ENCODE measurements at places on chromosomes 13 and 19.

DNA sequence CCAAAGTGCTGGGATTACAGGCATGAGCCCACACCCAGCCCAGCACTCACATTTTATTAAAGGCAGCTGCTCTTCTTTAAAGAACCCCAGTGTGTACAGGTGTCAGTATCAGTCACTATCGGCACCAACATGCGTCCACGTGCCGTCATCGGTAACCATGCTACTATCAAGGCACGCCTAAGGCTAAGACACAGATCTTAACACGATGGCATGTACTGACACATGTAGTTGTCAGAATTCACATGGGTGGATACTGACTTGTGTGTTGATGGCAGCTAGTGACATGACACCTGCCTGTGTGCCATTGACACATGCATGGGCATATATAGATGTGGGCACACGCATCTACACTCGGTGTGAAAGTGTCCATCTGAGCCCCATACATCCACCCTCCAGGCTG is 12.2 kb upstream of the HIF3A start:
- no peak for DNase-seq

- DNase-seq = no peak
Measured at GRCh38 chr19:19303411-19303810, 16.9 kb downstream of the SUGP1 start.

DNA sequence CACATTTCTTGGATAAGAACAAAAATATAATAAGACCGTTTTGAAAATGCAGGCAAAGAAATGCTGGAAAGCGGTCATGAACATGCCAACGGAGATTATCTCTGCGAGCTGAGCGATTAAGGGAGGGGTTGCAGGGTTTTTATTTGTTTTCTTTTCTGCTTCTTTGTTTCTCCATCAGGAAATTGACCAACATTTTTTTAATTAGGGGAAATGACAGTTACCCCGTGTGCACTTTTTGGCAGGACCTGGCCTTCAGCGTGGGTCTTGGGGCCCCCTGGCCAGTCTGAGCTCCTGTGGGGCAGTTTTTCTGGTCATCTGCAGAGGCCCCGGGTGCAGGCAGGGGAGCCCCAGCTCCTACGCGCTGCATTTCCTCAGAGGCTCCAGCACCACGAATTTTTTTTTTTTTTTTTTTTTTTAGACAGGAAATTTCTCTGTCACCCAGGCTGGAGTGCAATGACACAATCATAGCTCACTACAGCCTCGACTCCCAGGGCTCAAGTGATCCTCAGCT is 31.3 kb upstream of the HOMER3 start:
- DNase-seq = no peak

GRCh38 chr13:86606264-86606663 is 807.0 kb upstream of the SLITRK6 start:
- DNase-seq = no peak

DNA sequence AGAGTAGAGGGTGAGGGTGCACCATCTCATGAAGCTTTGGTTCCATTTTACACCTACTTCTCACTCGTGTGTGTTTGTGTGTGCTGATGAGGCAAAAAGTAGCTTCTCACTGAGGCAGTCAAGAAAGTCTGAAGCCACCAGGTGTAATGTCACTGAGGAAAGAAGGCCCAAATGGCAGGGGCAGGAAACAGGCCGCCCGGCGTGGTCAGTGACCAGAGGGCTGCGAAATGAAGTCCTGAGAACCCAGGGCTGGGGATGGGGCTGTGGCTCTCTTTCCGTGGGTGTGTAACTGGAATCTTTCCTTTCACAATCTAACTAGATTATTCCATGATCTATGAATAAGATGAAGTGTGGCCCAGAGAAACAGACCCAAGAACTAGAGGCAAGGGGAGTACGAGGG is 25.5 kb upstream of the TFDP1 start:
- no peak for DNase-seq

GRCh38 chr13:22126433-22127021 is 455.7 kb downstream of the FGF9 start:
- no peak for DNase-seq

GRCh38 chr13:36445278-36445677 is 13.0 kb downstream of the CCNA1 start:
- DNase-seq = no peak

GRCh38 chr13:46598820-46599180 is 45.8 kb downstream of the LRCH1 start:
- DNase-seq = no peak

DNA sequence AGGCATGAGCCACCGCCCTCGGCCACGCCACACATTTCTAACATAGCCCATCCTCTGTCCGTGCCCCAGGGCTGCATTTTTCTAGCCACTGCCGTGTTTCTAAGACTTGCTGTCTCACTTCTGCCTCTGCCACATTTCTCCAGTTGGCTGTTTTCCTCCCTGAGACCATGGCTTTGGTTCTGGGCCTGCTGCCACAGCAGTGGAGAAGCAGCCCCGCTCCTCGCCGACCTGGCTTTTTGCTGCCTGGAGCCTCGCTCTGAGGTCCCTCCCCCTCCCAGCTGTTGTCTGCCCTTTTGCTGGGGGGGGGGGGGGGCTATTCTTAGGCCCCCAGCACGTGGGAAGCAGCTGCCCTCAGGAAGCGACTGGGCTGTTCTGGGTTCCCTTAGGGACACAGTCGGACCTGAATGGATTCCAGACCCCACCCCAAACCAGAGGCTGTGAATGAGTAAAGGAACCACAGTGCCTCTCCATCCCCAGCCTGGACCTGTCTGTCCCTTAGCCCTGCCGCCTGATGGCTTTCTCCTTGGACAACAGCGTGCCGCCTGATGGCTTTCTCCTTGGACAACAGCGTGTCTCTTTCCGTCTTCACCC is 3.3 kb downstream of the GYS1 start:
- DNase-seq = no peak

GRCh38 chr13:59776924-59777690 is 386.6 kb downstream of the DIAPH3 start:
- no peak for DNase-seq

GRCh38 chr19:55585658-55586339 is 5.2 kb upstream of the ZNF579 start:
- no peak for DNase-seq

DNA sequence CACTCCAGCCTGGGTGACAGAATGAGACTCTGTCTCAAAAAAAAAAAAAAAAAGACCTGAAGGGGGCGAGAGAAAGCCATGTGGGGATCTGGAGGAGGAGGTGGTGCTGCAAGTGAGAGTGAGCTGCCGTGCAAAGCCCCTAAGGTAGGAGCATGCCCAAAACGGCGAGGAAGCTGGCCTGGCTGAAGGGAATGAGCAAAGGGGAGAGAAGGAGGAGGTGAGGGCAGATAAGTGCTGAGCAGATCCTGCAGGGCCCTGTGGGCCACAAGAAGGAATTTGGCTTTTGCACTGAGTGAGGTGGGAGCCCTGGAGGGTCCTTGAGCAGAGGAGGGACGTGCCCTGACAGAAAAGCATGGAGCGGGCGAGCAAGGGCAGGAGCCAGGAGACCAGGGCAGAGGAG is 19.4 kb upstream of the ADGRE5 start:
- no peak for DNase-seq

- no peak for DNase-seq
Measured at GRCh38 chr19:19849056-19849455, 16.6 kb upstream of the ZNF253 start.

- no peak for DNase-seq
Measured at GRCh38 chr19:39360599-39360998, 18.4 kb downstream of the SAMD4B start.

- DNase-seq = no peak
Measured at GRCh38 chr19:461721-462551, 1.1 kb upstream of the SHC2 start.

DNA sequence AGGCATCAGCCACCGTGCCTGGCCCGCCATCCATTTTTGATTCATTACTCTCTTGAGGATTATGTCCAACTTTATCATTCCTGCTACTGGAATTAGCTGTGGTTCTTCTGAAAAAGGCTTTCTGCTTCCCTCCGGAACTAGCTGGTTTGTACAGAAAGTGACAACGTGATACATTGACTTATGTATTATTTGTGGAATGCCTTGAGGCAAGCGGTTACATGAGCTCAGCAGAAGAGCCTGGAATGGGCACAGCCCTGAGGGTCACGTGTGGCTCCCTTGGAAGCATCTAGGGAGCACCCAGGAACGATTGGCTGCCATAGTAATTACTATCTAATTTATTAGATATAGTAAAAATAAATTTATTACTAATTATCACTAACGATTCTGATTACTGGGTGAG is 14.4 kb upstream of the RETN start:
- DNase-seq = no peak

DNA sequence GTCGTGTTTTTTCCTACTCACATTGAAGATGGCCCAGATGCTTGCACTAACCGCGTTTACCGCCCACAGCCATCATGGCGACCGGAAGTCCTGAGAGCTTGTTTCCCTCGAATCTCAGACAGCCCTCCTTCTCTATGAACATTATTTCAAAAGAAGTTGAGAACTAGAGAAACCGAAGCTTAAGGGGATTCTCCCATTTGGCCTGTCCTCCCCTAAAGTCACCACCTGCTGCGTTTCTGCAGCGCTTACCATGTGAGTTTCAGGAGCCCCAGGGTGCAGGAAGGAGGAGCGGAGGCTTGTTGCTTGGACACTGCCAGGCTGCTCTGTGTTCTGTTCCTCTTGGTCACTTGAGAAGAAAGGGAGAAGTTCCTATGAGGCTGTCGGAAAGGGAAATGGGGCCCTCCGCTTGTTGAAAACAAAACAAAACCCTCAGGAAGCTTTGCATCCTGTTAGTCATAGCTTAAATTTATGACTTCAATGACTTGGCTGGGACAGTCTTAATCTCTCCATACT is 6.2 kb downstream of the CARD8 start:
- peak; percentile 43 for DNase-seq

GRCh38 chr13:70407486-70407885 is 299.2 kb upstream of the KLHL1 start:
- no peak for DNase-seq

- DNase-seq = no peak
Measured at GRCh38 chr19:17441241-17442021, 7.0 kb downstream of the TMEM221 start.

- no peak for DNase-seq
Measured at GRCh38 chr19:12754465-12755196, 3.0 kb downstream of the BEST2 start.

DNA sequence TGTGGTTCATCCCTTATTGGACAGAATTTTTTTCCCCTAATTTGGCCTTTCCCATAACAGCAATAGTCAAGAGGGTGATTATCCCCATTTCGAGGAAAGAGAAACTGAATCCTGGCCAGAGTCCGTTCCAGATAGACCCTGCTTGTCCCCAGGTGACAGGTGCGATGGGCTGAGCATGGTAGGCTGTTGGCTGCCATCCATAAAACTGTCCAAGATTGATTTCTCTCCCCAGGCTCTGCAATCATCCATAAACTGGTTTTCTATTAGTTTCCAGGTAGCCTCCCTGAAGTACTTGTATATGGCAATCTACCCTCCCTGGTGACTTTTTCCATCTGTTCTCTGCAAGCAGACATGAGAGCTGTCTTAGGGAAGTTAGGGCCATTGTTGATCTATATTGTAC is 25.4 kb downstream of the SERP2 start:
- DNase-seq = no peak

DNA sequence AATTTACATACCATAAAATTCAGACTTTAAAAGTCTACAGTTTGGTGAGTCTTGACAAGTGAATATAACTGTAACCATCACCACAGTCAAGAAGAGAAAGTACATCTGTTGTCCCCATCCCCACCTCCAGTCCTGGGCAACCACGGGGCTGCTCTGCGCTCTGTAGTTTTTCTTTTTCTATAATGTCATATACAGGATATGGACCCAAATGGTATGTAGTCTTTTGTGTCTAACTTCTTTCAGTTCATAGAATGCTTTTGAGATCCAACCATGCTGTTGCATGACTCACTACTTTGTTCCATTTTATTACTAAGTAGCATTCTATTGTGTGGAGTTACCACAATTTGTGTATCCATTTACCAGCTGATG is 103.9 kb downstream of the DOCK9 start:
- DNase-seq = no peak

- DNase-seq = no peak
Measured at GRCh38 chr19:51994048-51994644, 7.5 kb upstream of the ZNF350 start.

DNA sequence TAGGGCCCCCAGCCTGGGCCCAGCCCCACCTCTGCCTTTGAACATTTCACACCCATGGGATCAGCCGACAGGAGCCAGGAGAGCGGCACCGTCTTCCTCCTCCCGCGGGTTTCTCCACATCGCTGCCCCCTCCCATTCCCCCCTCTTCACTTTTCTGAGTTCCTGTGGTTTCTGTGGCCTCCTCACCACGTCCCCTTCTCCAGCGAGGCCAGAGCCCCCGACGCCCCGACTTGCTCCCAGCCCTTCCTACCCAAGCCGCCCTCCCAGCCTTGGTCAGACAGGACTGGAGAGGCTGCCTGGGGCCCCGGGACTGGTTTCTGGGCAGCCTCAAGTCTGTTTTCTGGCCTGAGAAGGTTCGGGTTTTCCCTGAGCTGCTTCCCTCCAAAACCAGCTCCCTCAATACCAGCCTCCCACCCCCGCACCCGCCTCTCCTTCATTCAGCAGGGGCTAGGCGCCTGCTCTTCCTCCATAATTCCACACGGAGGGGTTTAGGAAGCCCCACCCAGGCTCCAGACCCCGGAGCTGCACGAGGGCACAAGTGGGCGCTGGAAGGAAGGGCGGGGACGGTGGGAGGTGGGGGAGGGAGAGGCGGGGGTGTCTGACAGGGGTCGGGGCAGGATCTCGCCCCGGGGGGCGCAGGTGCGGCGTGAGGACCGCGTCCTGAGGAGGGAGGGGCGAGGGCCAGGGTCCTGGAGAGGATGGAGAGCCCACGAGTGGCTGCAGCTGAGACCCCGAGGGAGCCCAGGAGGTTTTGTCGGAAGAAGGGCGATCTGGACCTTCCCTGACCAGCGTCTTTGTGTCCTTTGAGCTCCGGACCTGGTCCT is 4.0 kb upstream of the SIGLEC10 start:
- DNase-seq = no peak

- no peak for DNase-seq
Measured at GRCh38 chr19:46892252-46893179, 31.7 kb downstream of the ARHGAP35 start.

DNA sequence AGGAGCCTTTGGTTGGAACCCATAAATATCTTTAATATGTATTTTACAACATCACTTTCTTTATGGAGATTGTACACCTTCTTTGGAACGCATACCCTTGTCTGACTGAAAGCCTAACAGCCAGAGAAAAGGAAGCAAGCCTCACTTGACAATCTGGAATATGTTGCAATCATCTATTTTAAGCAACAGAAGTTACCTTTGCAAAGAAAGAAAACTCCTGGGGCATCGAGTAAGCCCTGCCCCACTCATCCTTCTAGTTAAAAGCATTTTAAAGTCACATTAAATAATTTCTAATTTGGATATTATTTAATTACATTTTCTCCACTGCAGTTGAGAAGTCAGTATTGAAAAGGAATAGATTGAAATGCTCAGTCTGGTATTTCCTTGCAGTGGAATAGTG is 542.7 kb downstream of the MYO16 start:
- DNase-seq = no peak

- DNase-seq = no peak
Measured at GRCh38 chr13:110575322-110576069, 14.0 kb upstream of the RAB20 start.

DNA sequence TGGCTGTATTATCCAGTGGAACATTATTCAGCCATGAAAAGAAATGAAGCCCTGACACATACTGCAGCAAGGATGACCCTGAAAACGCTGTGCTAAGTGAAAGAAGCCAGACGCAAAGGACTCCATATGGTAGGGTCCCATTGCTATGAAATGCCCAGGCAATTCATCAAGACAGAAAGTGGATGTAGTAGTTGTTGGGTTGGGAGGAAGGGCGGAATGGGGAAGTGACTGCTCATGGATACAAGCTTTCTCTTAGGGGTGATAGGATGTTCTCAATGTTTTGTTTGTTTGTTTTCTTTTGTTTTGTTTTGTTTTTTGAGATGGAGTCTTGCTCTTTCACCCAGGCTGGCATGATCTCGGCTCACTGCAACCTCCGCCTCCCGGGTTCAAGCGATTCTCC is 11.1 kb upstream of the CEACAM16 start:
- no peak for DNase-seq

Measured in stimulated activated CD8-positive, alpha-beta memory T cell treated with anti-CD3 and anti-CD28 coated beads, Interleukin-15, amount 100 ng/mL, for 4 hours (primary cell).